Transverse colon (tissue), 4 donors: ENCODE measurements at places on chromosomes 16 and 17.

DNA sequence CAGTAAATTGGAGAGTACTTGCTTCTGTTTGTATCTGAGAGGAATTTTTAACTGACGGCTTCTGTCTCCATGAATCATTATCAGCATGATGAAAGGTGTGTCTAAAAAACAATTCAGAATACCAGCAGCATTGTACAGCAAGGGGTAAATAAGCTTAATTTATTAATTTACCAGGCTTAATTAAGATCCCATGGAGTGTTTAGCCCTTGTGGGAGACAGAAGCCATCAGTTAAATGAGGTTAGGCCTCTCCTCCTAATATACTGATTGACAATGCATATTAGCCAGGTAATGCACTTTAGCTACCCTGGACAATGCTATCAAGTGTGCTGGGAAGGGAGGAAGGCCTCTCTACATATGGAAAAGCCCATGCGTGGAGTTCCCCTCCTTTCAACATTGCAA lies 53.4 kb downstream of the IGF2BP1 start:
- no peaks in the 10 kb centered on the region for H3K27me3 ChIP-seq

DNA sequence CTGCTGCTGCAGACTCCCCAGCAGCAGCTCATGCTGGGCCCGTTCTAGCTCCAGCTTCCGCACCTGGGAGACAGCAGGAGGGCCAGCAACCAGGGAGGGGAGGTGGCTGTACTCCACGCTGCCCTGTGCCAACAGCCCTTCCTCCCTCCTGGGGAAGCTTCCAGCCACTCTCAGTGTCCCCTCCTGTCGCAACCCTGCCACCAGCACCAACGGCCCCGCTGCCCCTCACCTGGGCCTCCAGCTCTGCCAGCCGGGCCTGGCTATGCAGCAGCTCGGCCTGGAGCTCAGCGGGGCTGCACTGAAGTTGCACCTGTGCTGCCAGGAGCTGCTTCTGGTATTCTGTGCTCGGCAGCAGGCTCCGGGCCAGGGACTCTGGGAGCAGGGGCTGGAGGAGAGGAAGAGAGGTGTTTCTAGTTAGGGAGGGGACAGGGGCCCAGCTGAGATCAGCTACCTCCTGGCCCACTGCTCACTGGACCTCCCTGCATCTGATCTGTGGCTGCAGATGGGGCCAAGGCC lies 15.4 kb upstream of the MRPL38 start:
- DNase-seq = no peak
- no peaks in the 10 kb centered on the region for H3K27me3 ChIP-seq
- no peaks in the 10 kb centered on the region for H3K36me3 ChIP-seq
- H3K4me3 ChIP-seq = no peak overlapping the region

DNA sequence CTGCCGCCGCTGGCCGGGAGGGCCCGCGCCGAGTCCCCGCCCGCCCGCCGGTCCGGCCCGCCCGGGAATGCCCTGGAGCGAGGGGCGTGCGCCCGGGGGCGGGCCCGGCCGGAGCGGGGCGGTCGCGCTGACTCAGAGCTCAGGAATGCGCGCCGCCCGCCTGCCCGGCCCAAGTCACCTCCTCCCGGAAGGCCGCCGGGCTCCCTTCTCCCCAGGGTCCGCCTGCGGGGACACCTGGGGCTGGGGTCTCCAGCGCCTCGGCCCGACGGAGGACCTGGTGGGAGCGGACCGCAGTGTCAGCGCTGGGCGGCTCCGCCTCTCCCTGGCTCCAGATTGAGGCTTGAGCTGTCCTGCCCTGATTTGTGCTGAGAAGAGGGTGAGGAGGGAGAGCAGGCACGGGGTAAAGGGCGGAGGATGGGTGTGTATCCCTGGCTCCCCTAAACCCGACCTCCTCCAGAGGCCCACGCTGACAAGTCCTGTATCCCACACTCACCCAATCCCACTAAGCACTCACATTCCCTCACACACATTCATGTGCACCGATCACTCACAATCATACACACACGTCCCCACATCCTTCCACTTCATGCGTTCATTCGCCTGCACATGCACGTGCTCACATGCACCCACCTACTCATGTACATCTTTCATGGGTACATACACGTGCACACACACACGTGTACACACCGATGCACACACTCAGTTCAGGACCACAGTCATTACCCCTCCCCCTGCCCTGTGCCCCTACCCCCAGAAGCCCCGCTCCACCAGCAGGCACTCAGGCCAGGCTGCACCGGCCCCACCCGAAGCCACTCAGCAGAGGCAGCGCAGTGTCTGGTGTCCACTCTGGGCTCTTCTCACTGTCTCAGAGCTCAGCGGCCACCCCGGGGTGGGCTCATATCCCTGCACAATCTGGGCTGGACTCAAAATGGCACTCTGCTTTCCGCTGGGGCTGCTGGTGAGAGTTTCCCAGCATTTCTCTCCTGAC lies at the start of gene RHBDF1:
Gene RHBDF1 (minus strand): TSS at position 71 of the 988 bp plus-strand sequence. CDS start 7,616 bp downstream, outside the sequence.
- H3K4me3 ChIP-seq = peak within 1 kb of the TSS; percentile 78
- no peaks in the 10 kb centered on the region for H3K27me3 ChIP-seq
- peak within 1 kb of the TSS; percentile 90 for H3K27ac ChIP-seq
- H3K4me1 ChIP-seq = peaks cover 37% of the 10 kb centered on the region

- DNase-seq = no peak
- no peaks in the 10 kb centered on the region for H3K27me3 ChIP-seq
- no peak overlapping the region for H3K4me3 ChIP-seq
- peaks cover 6% of the 10 kb centered on the region for H3K4me1 ChIP-seq
- no peak overlapping the region for H3K27ac ChIP-seq
Observed at GRCh38 chr17:8476741-8477140, 41.1 kb downstream of the NDEL1 start.

DNA sequence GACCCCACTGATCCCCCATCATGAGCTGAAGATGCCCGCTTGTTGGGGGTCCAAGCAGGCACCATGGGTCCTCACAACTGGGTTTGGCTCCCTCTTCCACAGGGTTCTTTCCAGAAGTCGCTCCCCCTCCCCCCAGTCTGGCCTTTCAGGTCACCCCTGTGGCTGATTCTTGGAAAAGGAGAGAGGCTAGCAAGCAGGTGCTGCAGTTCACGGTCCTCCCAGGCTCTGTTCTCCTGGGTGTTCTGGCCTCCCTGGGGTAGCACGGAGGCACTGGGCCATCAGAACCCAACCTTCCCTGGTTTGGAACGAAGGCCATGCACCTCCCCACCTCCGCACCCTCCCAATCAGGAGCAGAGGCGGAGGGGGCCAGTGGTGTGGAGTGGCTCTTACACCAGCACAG lies 18.9 kb downstream of the CACNA1G start:
- no peak for DNase-seq
- H3K4me1 ChIP-seq = no peaks in the 10 kb centered on the region
- no peak overlapping the region for H3K4me3 ChIP-seq
- H3K36me3 ChIP-seq = no peaks in the 10 kb centered on the region
- no peak overlapping the region for H3K27ac ChIP-seq
- no peaks in the 10 kb centered on the region for H3K27me3 ChIP-seq

GRCh38 chr17:4460661-4461060 lies 26.9 kb downstream of the SPNS3 start:
- H3K4me3 ChIP-seq = no peak overlapping the region
- H3K4me1 ChIP-seq = no peaks in the 10 kb centered on the region

GRCh38 chr16:51553314-51553713 lies 402.2 kb upstream of the SALL1 start:
- no peak overlapping the region for H3K27ac ChIP-seq
- no peaks in the 10 kb centered on the region for H3K27me3 ChIP-seq
- H3K36me3 ChIP-seq = no peaks in the 10 kb centered on the region
- no peak overlapping the region for H3K4me3 ChIP-seq
- H3K4me1 ChIP-seq = no peaks in the 10 kb centered on the region

GRCh38 chr17:80430446-80431245 lies 15.7 kb downstream of the ENDOV start:
- no peak for DNase-seq
- no peaks in the 10 kb centered on the region for H3K4me1 ChIP-seq
- H3K27me3 ChIP-seq = no peaks in the 10 kb centered on the region
- no peaks in the 10 kb centered on the region for H3K36me3 ChIP-seq
- no peak overlapping the region for H3K27ac ChIP-seq
- no peak overlapping the region for H3K4me3 ChIP-seq

DNA sequence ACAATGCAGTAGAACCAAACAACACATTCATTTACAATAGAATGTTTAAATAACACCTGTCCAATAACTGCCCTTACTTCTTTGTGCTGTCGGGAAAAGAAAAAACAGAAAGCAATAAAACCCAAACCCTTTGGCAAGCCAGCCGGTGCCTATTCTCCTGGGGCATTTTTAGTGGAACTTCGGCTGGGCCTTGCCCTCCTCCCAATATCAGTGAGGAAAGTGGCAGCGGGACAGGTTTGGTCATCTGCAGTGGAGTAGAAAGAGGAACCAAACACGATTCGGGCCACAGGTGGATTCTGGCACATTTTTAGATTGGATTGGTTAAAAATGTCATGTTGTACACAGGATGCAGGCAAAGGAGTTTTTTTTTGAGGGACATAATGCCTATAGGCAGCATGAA lies 32.0 kb downstream of the PSME3IP1 start:
- H3K27ac ChIP-seq = no peak overlapping the region
- H3K4me1 ChIP-seq = no peaks in the 10 kb centered on the region
- H3K36me3 ChIP-seq = peaks cover 21% of the 10 kb centered on the region
- no peak overlapping the region for H3K4me3 ChIP-seq
- H3K27me3 ChIP-seq = no peaks in the 10 kb centered on the region

GRCh38 chr17:64679710-64680216 lies 17.7 kb upstream of the SMURF2 start:
- no peak overlapping the region for H3K27ac ChIP-seq
- no peak for DNase-seq
- no peaks in the 10 kb centered on the region for H3K27me3 ChIP-seq
- no peaks in the 10 kb centered on the region for H3K36me3 ChIP-seq

DNA sequence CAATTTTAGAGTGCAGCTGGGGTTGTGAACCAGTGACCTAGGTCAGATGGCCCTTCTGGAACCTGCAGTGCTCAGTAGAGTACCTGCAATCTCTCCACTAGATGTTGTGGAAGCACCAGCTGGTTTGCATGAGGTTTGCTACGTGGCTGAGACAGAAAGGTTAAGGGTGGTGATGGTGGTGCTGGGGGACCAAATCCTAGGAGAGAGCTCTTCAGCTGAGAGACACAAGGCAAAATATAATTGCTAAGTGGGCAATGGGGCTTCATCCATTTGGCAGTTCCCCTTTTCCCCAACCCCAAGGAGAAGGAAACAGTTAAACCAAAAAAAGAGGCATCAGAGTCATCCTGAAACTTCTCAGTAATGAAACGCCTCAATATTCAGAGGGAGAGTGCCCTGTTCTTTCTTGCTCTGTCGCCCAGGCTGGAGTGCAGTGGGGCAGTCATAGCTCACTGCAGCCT lies 13.9 kb downstream of the ITPRIPL2 start:
- H3K27me3 ChIP-seq = no peaks in the 10 kb centered on the region
- peaks cover 10% of the 10 kb centered on the region for H3K4me1 ChIP-seq
- no peak overlapping the region for H3K4me3 ChIP-seq
- H3K27ac ChIP-seq = no peak overlapping the region
- H3K36me3 ChIP-seq = no peaks in the 10 kb centered on the region

DNA sequence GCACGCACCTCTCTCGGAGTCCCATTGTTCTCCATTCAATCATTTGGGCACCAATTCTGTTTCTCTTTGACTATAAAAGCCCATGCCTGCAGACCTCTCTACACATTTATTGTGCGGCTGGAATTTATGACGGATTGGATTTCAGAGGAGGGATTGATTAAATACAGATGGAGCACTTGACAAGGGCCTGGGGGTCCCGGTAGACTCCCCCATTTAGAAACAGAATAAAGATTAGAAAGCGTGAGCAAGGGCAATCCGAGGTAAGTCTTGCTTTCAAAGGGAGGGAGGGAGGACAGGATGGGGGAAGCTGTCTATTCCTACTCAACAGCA lies 15.1 kb upstream of the PITPNM3 start:
- no peak overlapping the region for H3K4me3 ChIP-seq
- H3K4me1 ChIP-seq = no peaks in the 10 kb centered on the region
- no peak for DNase-seq

DNA sequence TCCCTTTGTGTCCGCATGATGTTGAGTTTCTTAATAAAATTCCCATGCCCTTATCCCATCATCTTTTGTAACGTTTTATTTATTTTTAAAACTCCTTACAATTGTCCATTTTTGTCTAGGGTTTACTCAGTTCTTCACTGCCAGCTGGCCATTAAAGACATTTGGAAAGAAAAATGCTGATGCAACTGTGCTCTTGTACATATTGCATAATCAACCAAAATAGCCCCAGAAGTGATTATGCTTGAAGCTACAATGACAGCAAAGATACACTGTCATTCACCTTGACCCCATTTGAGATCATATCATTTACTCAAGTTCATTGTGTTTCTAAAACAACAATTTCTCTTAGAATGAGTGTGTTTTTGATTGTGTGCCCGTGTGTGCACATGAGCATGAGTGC lies 1074.6 kb upstream of the RBFOX1 start:
- H3K27ac ChIP-seq = no peak overlapping the region
- H3K27me3 ChIP-seq = no peaks in the 10 kb centered on the region
- H3K36me3 ChIP-seq = no peaks in the 10 kb centered on the region
- no peaks in the 10 kb centered on the region for H3K4me1 ChIP-seq
- H3K4me3 ChIP-seq = no peak overlapping the region

DNA sequence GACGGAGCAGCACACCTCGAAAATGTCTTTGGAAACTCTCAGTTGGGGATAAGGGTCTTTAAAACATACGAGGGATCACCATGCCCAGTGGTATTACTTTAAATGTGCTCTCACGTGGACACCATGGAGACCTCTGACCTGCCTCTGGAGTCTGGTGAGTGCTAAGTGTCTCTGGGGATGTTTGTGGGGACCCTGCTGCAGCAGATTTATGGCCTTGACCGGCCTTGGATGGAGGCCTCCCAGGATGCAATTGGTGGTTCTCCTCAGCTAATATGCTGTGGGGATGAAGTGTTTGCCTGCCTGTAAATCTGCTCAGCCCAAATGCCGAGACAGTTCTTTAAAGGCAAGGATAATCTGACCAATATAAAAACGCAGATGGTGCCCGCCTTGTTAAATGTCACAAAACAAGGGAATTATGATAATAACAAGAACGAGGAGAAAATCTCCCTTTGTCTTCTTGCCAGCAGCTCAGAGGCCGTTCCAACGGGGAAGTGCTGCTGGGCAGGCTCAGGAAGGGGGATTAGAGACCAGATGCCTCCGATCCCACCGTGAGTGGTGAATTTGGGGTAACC lies 154.4 kb downstream of the ABCC12 start:
- no peak for DNase-seq
- no peak overlapping the region for H3K27ac ChIP-seq
- H3K36me3 ChIP-seq = no peaks in the 10 kb centered on the region

DNA sequence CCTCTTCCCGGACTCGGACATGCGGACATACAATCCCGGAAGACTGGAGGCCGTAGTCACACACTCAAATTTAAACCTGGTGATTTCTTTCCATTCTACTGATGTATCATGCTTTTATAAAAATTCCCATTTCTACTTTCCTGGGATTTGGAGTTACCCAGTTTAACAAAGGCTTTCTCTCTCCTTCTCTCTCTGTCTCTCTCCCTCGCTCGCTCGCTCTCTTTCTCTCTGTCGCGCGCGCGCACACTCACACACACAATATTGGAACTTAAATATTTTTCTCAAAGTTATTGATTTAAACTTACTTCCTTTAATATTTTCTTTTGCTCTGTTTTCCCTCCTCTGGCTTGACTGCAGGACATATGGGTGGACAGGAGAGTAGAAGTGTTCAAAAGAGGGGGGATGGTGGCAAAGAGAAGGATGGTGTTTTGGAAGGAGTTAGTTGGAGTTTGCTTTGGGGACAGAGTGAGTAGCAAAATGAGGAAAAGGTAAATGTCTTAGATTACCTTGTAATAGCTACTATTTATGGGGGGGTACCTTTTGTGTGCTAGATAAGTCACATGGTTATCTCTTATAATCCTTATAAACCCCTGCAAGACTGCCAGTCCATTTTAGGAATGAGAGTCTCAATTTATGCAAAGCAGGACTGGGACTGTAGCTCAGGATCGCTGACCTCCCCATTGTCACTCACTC lies 878 bp upstream of the TRIM25 start:
- peak overlapping the region; percentile 98 for H3K27ac ChIP-seq
- no peaks in the 10 kb centered on the region for H3K36me3 ChIP-seq
- peaks cover 56% of the 10 kb centered on the region for H3K4me1 ChIP-seq
- H3K4me3 ChIP-seq = peak overlapping the region; percentile 80
- H3K27me3 ChIP-seq = no peaks in the 10 kb centered on the region
